Activated T-helper 1 cell treated with anti-CD3 and anti-CD28 coated beads, Interleukin-2, amount 50 U/mL, for 16 hours (primary cell): ENCODE measurements at places on chromosomes 6 and 20.

- no peak for DNase-seq
These were observed 7.9 kb downstream of the RNF24 start for GRCh38 chr20:4007383-4008025.

DNA sequence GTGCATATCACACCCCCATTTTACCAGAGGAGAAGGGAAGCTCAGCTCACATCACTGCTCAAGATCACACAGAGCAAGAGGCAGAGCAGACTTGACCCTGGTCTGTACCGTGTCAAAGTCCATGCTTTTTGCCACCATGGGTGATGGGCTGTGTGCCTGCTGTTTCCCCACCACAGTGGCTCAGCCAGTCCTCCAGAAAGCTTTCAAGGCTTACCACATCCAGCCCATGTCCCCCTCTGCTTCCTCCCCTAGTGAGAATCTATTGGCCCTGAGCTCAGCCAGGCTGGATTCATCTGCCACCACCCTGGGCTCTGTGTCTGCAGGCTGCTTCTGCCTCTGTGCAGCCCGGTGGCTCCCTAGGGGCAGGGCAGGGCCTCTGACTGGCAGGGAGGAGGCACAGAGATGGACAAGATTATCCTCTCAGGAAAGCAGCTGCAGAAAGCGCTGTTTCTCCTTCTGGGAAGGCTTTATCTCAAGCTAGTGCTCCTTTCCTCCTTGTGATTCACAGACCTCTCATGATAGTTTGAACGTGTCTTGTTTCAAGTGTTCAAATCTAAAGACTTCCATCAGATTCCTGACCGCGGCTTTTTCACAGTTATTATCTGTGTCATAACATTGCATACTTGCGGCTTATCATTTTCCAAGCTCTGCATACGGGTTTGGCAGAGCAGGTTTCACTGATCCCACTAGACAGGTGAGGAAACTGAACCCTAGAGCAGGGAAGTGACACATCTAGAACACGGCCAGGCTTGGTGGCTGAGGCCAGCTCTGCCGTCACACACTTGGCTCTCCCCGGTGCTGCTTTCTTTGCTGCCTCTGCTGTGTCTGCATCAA lies 37.4 kb downstream of the VEGFA start:
- DNase-seq, result no peak

DNA sequence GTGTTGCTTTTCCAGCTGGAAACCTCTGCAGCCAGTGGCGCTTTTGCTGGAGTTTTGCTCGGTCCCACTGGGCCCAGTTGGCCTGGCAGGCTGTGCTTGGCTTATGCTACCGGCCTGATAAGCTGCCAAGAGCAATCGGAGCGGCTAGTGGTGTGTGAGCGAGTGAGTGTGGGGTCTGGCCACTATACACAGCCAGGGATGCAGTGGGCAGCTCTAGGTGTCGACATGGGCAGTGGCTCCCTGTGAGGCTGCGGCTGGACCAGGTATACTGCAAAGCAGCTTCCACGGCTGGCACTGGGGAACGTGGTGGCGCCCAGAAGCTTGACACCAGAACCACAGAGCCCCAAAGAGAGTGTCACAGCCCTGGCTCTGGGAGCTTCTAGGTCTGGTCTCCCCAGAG lies 996.5 kb downstream of the GRIK2 start:
- DNase-seq, result no peak

DNA sequence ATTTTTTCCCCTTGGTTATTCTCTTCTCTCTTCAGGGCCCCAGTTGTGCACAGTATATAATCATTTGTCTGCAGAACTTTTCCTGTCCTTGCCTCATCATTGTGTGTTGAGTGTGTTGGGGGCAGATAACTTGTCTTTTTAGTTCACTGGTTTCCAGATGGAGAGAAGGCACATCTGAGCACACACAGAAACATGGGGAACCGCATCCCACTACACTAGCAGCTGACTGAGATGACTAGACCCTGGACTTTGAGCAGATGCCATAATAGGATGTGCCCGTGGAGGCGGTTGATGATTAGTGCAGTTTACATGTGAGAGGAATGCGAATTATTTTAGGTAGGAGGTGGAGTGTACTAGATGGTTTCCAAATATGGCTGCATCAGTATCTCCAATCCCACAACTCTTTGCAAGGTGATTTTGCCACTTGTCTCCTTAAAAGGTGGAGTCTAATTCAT lies 26.5 kb upstream of the SH3BGRL2 start:
- DNase-seq, result no peak
